ENCODE measurements at places on chromosomes 4 and X.

- DNase-seq, result no peak
These were observed 134.0 kb downstream of the MGST2 start for GRCh38 chr4:139799615-139800014.

DNA sequence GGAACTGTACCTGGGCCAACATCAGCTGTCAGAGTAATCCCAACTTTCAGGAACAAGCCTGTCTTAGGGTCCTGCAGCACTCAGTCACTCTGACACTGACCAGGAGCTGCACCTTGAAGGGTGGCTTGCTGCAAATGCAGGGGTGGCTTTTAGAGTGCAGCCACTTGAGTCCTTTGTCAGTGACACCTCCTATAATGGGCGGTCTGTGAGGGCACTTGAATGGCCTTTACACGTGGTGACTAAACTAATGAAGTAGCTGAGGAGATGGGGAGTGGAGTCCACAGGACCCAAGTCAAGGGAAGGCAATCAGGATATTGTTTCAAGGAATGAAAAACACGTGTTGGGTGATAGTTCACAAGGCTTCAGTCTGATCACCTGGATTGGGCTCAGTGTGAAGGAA is 11.1 kb upstream of the LNX1 start:
- no peak for DNase-seq

GRCh38 chr4:165324918-165325304 is 2.6 kb upstream of the MSMO1 start:
- no peak for DNase-seq

DNA sequence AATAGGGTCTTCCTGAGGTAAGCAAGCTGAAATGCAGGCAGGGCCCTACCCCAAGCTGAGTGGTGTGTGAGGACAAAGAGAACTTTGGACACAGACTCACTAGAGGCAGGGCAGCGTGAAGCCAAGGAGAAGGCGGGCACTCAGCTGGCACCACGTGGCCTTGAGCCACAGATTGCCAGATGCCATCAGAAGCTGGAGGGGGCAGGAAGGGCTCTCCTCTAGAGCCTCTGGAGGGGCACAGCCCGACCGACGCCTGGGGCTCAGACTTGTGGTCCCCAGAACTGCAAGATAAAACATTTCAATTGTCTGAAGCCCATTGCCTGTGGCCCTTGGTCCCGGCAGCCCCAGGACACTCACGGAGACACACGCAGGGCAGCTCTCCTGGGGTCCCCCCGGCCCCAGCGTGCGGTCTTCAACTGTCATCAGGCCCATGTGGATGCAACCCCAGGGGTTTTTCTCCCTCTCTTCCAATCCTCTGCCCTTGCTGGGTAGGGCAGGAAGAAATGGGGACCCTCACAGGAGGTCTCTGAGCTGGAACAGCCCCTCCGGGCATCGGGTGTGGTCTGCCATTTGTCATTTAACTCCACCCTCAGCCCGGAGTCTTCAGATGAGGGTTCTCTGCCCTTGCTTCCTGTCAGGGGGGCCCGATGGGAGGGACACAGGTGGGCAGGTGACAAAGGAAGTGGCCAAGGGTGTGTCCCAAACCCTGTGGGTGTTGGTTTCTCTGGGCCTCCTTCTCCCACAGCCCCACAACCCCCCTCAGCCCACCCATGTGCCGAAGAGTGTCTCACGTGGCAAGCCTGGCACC is 22.2 kb downstream of the HMX1 start:
- no peak for DNase-seq

- DNase-seq, result no peak
These were observed 23.4 kb upstream of the STBD1 start for GRCh38 chr4:76282941-76283689.

DNA sequence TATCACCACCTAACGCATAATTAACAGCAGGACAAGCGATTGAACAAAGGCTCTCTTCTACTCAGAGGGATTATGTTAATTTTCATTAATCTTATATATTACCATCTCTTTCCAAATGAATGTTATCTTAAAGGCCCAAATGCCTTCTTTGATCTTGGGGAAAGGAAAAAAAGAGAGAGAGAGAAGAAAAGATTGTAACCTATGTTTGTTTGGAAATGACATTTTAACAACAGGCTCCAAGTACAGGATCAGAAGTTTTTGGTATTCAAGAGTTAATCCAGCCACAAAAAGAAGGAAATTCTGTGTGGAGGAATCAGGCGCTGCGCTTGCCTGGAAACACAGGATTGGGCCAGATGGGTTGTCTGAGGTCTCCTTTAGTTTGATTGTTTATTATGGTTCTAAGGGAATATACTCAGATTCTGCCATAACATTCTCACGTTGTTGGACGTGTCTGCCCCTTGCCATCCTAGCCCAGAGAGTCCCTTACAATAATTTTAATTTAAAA is 100.7 kb upstream of the STX18 start:
- DNase-seq, result no peak

DNA sequence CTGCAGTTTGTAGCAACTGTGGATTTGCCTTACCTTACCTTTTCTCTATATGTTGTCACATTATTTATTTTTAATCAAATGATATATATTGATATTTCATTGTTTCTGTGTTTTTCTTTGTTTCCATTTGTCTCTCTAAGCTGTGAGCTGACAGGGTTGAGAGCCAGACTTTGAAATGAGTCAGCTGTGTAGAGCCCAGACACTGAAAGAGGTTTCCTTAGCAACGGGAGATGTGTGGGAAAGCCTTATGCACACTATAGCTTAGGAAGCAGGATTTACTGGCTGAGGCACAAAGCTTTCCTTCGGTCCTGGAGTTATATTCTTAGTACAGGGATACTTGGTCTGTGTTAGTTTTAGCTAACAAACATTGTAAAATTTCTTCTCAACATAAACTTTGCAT is 192.2 kb downstream of the FGF13 start:
- no peak for DNase-seq

DNA sequence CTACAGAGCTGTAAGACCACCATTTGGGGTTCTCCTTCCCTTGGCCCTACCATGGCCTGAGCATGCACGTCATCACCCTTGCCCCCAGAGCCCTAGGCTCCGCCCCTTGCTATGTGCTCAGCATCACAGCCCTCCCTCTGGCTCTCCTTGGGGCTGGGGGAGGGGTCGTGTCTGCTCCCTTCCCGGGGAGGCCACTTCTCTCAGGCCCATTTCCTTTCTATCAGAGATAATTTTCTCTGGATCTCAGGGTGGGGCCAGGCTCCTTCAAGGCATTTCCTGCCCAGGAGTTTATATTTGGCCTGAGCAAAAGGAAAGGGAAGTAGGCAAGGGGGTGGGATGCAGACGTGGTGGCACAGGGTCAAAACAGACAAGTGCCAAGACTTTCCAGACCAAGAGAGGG is 55.9 kb downstream of the STARD8 start:
- no peak for DNase-seq

DNA sequence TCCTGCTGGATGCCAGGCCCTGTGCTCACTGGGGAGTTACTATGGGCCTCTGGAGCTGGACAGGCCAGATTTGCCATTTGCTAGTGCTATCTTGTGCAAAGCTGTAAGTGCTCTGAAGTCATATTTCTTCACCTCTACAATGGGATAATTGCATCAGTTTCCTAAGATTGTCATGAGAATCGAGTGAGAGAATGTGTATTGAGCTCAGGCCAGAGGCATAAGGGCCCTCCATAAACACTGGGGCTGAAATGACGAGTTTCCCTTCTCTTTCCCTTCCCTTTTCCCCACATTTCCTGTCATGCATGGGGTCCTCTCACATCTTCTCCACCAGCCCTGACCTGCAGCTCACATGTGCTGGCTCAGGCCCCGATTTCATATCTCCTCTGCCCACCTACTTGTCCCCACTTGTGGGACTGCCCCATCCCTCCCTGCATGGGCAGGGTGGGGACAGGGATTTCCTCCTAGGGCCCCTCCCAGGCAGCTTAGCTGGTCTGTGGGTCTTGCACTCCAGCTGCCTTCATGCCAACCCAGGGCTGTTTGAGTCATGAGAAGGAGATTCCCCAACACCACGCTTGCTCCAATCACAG is 358.8 kb downstream of the MID1IP1 start:
- DNase-seq, result no peak

DNA sequence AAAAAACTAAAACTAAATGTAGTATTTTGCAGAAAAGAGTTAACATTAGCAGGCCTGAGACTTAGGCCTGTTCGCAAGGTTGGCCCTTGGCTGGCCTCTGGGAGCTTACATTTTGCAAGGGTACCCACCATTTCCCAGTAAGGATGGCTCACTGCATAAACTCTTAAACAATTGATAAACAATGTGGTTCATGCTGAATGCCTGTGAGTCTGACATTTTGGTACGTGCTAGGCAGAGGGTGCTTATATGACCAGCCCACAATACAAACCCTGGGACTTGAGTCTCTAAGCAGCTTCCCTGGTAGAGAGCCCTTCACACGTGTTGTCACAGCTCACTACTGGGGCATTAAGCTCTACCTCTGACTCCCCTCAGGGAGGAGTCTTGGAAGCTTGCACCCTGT is 7.4 kb downstream of the PRPS2 start:
- no peak for DNase-seq

GRCh38 chr4:153008578-153009199 is 72.6 kb downstream of the FHDC1 start:
- no peak for DNase-seq

DNA sequence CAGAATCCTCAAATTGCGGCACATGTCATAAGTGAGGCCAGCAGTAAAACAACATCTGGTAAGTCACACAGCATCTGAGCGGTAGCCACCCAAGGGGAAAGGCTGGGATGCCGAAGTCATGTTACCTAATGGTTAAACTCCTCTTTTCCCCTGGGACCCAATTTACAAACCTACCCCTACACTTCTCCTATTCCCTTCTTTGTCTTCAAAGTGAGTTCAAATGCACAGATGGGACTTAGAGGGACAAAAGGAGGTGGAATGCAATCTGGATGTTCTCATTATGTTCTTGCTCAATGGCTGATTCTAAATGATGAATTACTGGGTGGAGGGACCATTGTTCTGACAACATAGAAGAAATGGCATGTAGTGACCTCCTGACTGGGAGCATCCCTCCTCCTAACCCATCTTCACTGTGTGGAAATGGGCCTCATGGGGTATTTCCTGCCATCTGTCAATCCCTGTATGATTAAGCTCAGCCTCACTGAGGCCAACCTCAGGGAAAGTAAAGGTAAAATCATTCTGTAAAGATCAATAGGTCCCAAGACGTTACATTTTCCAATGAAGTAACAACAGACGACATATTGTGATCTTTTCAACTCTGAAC is 8.5 kb downstream of the CD40LG start:
- no peak for DNase-seq

Measured in stimulated activated CD4-positive, alpha-beta T cell treated with anti-CD3 and anti-CD28 coated beads, TNF-alpha, amount 100 ng/mL, for 4 hours (primary cell).